ENCODE measurements at places on chromosomes 4 and X.

DNA sequence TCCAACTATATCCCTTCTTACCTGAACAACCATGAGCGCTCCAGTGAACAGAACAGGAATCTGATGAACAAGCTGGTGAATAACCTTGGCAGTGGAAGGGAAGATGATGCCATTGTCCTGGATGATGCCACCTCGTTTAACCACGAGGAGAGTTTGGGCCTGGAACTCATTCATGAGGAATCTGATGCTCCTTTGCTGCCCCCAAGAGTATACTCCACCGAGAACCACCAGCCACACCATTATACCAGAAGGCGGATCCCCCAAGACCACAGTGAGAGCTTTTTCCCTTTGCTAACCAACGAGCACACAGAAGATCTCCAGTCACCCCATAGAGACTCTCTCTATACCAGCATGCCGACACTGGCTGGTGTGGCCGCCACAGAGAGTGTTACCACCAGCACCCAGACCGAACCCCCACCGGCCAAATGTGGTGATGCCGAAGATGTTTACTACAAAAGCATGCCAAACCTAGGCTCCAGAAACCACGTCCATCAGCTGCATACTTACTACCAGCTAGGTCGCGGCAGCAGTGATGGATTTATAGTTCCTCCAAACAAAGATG is 870.2 kb downstream of the ADGRL3 start:
- DNase-seq = no peak

GRCh38 chr4:122674371-122674770 is 53.5 kb upstream of the IL21 start:
- DNase-seq = no peak

DNA sequence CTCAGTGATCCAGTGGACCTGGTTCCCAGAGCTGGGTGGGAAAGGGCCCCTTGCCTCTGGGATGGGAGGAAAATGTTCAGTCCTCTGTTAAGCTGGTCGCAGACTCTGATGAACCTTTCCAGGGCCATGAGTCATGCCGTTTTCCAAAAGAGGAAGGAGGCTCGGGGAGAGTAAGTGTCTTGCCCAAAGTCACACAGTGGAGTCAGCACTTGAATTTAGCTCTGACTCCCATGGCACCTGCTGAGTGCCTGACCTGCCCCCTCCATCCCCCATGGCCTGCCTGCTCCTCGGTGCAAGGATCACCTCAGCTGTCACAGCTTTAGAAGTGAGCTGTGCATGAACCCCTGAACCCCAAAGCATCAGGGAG is 14.0 kb upstream of the KIAA0232 start:
- no peak for DNase-seq

- DNase-seq = peak; percentile 2
These were observed 37.0 kb downstream of the IRS4 start for GRCh38 chrX:108699368-108699767.

GRCh38 chr4:182643801-182644682 is 273.1 kb downstream of the DCTD start:
- no peak for DNase-seq

DNA sequence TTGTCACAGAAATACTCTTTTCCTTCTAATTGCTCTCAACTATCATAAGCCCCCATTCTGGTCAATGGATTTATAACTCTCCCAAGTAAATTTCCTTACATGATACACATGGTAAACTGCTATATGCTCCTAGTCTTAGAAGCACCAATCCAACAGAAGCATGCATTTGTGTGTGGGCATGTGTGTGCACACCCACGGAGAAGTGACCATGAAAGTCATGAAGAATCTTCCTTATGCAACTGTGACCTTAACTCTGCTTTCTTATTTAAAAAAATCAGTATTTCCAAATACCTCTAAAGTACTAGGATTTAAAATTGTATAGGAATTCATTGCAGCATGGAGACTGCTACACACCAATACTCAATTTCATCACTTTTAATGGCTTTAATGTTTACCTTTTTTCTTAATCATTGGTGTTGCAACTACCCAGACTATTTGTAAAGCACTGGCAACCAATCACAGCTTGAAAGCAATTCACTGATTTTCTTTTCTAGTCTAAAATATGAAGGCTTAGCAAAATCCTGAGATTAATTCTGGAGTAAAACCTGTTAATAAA is 47.6 kb downstream of the MAML3 start:
- DNase-seq = no peak

DNA sequence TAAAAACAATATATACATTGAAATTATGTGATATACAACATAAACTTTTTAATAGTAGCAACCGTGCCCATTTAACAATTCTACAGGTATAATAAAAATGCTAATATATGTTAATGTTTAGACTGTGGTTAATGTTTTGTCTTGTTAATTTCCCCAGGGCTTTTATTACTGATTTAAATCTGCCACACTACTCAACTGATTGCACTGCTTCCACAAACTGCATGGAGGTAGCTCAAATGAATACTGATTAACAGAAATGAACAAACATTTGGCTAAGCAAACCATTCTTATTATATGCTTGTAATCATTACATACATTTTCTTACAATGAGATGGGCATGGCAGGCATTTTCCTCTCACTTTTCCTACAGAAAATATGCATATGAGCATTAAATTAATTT is 275.9 kb downstream of the GPC3 start:
- no peak for DNase-seq

DNA sequence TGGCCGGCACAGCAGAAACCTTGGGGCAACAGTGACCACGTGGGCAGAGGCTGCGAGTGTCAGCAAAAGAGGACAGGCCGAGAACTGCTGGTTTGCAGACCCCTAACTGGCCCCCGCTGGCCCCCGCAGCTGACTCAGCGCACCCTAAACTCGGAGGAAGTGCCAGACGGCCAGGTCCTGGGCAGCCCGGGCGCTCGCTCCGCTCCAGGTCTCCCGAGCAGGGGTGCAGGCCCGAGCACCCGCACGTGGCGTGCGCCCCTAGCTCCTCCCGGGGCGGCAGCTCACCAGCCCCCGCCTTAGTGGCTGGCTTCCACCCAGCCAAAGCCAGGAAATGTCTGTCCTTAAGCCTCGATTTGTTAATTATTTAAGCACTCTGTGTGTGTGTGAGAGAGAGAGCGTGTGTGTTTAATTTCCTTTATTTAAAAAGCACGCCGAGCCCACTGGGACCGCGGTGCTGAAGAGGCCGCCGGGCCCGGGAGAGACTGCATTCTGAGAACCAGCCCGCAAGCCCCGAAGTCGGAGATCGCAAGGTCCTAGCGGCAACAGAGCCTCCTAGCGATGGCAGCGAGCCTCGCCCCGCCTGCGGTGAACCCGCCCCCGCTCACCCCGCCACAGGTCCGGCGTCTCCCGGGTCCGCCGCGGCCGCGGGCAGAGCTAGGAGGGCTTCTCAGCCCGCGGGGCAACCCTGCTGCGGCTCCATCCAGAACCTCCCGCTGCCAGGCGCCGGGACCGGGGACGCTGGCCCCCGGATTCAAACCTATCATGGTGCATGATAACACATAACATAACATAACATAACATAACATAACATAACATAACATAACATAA is 45.9 kb upstream of the CDKN2AIP start:
- DNase-seq = peak; percentile 83

GRCh38 chr4:125952631-125953030 is 637.9 kb downstream of the FAT4 start:
- DNase-seq = no peak

DNA sequence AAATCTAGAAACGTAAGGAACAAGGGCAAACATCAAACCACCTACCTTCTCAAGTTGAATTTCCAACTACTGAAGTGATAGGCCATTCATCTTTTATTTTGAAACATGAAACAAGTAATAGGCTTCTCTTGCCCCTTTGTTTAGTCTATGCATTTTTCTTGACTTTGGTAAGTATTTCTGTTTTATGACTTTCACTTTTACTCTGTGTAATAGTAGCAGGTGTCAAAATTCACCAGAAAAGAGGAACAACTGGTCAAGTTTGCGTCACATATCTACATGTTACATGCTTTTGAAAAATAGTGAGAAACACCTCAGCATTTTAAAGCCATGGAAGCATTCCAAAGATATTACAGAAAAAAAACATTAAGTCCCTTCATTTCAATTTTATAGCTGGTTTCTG is 157.1 kb upstream of the FTHL17 start:
- DNase-seq = peak; percentile 30

- peak; percentile 25 for DNase-seq
These were observed 90.6 kb downstream of the MID1IP1 start for GRCh38 chrX:38891641-38892413.

DNA sequence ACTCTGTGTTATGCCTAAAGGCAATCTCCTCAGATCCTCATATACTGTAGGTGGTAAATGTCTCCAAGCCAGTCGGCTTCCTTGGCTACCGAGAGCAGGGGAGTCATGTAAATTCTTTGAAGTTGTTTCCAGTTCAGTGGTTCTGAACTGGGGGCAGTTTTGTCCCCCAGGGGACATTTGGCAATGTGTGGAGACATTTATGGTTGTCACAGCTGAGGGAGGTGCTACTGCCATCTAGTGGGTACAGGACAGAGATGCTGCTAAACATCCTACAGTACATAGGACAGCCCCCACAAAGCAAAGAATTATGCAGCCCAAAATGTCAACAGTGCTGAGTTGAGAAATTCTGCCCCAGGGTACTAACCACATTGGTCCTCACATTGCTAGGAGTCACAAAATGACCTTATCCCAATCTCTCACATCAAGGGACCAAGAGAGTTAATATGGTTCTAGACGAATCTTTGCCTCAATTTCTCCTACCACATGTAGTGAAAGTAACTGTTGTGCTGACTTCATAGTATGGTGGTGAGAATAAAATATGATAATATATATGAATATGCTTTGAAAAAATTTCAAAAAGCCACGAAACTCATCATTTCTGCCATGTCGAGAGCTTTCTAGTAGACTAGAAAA is 104.4 kb upstream of the ARHGAP24 start:
- DNase-seq = peak; percentile 13

- peak; percentile 10 for DNase-seq
These were observed at the start of gene NBDY for GRCh38 chrX:56729152-56729850. Gene NBDY (plus strand): TSS chrX:56729243. CDS start chrX:56729354, 111 bp downstream.

DNA sequence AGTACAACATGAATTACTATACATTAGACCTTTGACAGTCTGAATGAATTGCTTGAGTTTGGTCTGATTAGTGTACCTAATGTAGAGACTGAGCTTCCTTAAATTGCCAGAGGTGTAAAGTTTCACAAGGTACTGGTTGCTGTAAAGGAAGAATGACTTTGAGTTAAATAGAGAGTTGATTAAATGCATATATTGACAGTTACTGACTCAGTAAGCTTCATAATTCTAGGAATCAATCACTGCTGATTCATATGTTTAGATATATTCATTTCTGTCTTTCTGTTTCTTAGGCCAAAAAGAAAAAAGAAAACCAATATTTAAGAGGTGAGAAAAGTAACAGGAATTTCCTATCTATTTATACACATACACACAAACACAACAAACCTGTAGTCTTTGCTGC is 16.2 kb upstream of the ART3 start:
- peak; percentile 55 for DNase-seq

- no peak for DNase-seq
These were observed 20.0 kb upstream of the MBNL3 start for GRCh38 chrX:132508834-132509233.

GRCh38 chr4:11116940-11117339 is 311.8 kb downstream of the HS3ST1 start:
- no peak for DNase-seq

- DNase-seq = no peak
These were observed 1844.6 kb upstream of the TENM3 start for GRCh38 chr4:180398564-180398963.

GRCh38 chrX:42093756-42094155 is 170.4 kb upstream of the CASK start:
- DNase-seq = no peak

DNA sequence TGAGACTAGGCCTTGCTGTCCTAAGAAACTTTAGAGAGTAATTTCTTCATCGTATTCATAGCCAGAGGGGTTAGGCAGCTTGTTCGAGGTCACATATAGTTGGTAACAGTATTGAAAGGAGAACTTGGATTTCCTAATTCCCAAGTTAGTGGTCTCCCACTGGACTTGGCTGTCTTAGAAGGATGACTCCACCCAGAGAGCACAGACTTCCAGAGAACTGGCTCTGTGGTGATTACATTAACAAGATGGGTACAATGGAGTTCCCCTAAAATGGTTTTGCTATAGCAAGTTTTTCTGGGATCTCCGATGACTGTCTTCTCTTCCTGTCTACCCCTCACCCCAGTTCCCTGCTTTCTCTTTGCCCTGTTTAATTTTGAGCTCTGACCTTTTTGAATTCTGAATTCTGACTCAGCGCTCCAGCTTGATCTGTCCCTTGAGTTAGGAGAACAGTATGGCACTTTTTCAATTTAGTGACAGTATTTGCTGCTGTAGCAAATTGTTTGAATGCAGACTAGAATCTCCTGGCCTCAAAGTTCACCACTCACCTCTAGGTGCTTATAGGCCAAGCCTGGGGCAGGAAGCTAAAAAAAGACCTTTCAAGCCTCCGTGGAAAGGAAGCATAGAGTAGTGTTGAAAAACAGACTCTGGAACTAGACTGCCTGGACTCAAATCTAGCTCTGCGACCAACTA is 6.9 kb downstream of the MSN start:
- DNase-seq = no peak

- DNase-seq = no peak
These were observed 15.8 kb downstream of the CYTL1 start for GRCh38 chr4:5003372-5003857.

DNA sequence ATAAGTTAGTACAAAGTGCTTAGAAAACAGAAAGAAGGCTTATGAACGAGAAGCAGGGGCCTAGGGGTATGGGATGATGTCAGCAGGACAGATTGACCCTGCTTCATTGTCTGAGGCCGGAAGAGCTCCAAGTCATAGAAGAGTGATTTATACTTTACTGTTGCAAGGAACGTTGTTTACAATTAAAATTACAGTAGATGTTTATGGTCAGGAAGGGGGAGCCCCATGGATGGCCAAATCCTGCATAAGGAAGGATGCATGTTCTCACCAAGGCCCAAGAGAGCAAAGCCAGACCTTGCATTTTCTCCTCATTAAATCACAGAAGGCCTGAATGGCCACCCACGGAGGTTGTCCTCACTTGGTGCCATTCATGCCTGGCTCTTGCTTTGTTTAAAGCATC is 115.3 kb downstream of the LDB2 start:
- no peak for DNase-seq

GRCh38 chr4:75950213-75950815 is 9.5 kb upstream of the NAAA start:
- DNase-seq = no peak

GRCh38 chr4:81555489-81555888 is 83.8 kb upstream of the RASGEF1B start:
- DNase-seq = no peak

GRCh38 chr4:101259876-101260275 is 87.5 kb downstream of the PPP3CA start:
- peak; percentile 10 for DNase-seq

DNA sequence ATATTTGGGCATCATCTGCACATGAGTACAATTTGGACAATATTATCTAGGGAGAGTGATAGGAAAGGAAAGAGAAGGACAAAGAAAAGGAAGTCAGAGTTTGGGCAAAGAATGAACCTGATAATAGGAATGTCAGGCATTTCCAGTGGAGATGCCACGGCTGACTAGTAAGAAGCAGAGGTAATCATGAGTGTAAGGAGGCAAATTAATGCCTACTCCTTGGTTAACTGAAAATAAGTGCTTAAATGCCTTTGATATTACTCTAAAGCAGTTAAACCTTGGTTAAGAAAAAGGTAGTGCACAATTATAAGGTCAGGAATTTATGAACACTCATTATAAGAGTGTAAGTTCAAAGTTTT is 99.2 kb upstream of the DDIT4L start:
- DNase-seq = no peak

GRCh38 chrX:30835373-30835772 is 53.7 kb downstream of the TAB3 start:
- no peak for DNase-seq
